Fibroblast of the aortic adventitia (primary cell): ENCODE measurements at places on chromosomes 3 and 15.

- no peak for DNase-seq
Observed at GRCh38 chr3:7333125-7333524, 472.2 kb downstream of the GRM7 start.

DNA sequence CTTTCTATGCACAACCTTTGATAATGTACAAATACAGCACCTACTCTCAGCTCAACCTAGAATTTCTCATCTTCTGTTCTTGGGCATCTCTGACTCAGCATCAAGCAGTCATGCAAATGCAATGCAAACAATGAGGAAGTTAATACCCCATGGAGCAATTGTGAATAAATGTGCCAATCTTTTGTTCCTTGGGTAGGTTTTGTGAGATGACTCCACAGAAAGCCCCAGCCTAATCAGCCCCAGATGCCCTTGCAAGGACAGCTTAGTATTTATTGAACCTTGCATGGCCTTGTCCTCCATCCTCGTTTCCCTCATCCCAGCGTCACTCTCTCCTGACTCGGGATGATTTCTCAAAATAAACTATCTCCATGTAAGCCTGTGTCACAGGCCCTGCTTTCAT is 494.7 kb upstream of the NECTIN3 start:
- peak; percentile 93 for DNase-seq

GRCh38 chr3:111764645-111765091 is 94.4 kb upstream of the PHLDB2 start:
- peak; percentile 76 for DNase-seq

DNA sequence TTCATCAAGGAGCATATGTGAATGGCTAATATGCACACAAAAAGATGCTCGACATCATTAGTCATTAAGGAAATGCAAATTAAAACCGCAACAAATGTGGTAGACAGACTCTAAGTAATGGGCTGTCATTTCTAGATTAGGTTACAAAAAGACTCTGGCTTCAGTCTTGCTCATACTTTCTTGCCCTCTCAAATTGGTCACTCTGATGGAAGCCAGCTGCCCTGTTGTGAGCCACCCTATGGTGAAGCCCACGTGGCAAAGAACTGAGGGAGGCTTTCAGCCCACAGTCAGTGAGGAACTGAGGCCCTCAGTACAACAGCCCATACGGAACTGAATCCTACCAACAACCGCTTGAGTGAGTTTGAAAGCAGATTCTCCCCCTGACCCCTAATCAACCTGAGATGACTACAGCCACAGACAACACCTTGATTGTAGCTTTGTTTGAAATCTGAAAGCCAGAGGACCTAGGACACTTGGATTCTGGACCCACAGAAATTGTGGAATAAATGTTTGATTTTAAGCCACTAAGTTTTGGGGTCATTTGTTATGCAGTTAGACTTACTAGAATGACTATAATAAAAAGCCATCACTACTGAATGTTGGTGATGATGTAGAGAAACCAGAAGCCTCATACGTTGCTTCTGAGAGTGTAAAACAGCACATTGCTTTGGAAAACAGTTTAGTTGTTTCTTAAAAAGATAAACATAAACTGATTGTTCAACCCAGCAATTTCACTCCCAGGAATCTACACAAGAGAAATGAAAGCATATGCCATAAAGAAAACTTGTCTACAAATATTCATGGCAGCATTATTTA is 45.7 kb downstream of the EHHADH start:
- DNase-seq, result peak; percentile 30

GRCh38 chr3:186182850-186183249 is 74.0 kb upstream of the ETV5 start:
- no peak for DNase-seq
